ENCODE measurements at places on chromosomes 3 and 15.

- no peak for DNase-seq
Observed at GRCh38 chr3:6580808-6581207, 280.1 kb upstream of the GRM7 start.

DNA sequence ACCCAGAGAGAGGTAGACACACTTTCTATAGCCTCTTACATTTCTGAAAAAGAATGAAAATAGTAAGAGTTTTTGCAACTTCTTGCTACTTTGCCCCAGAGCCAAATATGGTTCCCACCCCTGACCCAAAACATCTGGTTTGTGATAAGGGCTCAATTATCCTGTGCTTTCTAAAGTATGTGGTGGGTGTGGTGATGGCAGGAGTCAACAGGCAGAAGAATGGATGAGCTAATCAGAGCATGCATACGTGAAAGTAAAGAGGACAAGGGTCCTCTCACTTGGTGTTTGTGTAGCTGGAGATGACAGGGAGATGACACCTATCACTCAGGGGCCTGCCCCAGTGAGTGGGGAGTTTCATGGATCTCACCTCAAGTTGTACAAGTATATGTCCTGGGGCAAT lies 19.1 kb downstream of the KBTBD8 start:
- DNase-seq: no peak

DNA sequence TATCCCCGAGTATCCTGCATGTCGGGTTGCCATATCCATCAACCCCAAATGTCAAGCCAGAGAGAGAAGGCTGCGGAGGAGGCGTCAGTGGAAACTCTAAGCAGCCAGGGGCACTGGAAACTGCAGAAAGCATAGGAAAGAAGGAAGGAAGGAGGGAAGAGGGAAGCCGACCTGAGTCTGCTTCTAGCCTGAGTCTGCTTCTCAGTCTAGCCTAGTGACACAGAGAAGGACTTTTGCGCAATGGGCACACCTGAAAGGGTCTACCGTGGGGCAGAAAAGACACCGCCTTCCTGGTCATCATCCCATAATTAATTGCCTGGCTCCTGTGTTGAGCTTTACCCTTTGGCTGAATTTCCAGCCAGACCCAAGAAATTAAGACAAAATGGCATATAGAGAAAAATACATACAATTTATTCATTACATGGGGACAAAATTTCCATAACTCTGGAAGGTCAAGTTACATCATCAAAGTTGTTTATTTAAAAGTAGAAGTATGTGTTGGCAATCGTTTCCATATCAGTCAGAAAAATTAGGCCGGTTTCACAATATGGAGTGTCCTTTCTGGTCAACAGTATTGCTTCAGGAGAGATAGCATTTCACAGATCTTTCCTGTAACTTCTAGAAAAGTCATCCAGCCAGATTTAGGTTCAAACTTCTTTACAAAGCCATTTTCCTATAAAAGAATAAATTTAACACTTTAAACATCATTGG lies 10.3 kb downstream of the BCL2A1 start:
- no peak for DNase-seq

- no peak for DNase-seq
Observed at GRCh38 chr15:70636540-70637165, 126.7 kb downstream of the UACA start.

GRCh38 chr3:163490119-163490518 lies 1588.2 kb downstream of the SI start:
- no peak for DNase-seq

DNA sequence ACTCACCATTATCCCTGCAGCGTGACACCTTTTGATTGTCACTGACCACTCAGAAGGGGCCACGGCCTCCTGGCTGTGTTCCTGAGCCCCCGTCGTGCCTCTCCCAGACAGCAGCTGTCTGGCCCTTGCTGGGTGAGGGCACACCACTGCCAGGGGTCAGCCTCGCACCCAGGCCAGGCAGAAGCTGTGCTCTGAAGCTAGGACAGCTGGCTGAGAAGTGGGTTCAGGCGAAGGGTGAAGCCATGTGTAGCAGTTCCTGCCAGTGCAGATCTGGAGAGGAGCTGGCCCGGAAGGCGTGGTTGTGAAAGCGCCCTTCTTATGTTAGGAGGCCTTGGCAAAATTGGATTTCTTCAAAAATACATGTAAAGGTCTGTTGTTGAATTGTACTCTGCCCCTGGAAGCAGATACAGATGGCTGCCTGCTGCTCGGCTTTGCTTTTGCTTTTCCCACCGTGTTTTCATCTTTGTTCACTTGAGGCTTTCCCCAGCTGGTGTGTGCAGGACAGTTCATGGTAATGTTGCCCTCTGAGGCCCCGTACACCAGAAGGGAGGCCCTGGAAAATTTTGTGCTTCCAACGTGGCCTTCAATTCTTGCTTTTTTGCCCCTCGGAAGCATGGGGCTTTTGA lies 49.1 kb downstream of the KLHL25 start:
- no peak for DNase-seq

- DNase-seq: no peak
Observed at GRCh38 chr15:32867313-32867626, 149.5 kb downstream of the GREM1 start.

DNA sequence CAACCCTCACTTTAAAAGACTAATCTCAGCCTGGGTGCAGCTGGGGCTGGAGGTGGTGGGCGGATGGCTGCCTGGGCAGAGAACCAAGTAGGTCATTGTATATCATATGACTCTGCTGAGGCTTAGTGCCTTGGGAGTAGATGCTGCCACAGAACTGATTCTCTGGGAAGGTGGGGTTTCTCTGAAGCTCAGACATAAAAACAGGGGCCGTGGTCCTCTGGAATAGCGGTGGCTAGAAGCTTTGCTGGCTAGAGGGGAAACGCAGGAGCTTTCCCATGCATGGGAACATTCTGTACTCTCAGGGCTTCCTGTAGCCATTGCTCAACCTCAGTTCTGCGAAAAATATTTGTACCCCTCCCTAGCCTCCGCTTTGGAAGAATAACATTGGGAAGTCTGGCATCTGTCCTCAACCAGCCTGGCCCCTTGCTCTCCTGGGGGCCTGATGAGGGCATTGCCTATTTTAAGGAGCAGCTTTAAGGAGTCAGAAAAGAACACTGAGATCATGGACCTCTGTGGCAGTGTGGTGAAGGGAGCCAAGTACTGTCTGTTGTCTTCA lies 14.7 kb downstream of the TIMP4 start:
- no peak for DNase-seq

- no peak for DNase-seq
Observed at GRCh38 chr15:86857701-86858100, 778.0 kb downstream of the AGBL1 start.

- DNase-seq: no peak
Observed at GRCh38 chr3:146507331-146508120, 36.9 kb downstream of the PLSCR1 start.

DNA sequence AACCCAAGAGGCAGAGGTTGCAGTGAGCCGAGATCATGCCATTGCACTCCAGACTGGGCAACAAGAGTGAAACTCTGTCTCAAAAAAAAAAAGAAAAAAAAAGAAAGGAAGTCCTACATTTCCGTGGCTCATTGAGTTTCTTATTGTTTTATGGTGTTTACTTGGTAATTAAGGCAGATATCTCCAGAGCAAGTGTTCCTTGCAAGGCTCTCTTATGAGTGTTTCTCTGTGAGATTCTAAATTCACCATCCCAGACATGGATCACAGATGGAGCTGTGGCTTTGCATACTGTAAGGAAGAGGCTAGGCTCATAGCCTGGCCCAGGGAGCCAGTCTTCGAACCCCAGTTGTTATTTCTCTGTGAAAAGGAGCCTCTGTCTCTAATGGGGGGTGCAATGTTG lies 53.0 kb downstream of the IQGAP1 start:
- no peak for DNase-seq

DNA sequence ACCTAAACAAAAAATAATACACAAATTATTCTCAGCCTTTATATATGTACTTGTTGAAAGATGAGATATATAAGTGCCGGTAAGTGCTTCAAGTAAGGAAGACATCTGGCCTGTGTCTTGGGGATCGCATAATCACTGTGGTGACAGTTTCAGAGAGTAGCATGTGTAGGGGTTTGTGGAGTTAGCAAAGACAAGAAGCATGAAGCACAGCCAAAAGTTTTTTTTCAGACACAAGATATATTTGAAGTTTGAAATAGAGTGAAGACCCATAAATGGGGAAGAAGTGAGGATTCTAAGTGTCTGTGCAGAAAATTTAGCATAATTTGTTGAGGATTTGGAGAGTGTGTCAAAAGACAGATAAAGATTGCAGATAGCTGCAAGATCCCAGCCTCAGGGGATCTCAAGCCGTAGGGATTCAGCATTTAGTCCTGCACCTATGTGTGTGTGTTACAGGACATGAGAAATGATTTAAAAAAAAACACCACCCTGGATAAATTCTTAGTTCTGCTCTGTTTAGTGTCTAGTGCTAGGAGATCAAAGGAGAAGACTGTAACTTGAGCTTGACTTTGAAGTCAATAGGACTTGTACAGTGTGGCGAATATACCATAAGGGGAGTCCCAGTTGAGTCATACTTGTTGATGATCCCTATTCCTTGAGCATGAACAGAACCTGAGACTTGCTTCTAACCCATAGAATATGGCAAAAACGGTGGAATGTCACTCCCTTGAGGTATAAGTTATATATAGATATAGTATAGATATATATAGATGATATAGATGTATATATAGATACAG lies 123.9 kb upstream of the GRM7 start:
- no peak for DNase-seq

DNA sequence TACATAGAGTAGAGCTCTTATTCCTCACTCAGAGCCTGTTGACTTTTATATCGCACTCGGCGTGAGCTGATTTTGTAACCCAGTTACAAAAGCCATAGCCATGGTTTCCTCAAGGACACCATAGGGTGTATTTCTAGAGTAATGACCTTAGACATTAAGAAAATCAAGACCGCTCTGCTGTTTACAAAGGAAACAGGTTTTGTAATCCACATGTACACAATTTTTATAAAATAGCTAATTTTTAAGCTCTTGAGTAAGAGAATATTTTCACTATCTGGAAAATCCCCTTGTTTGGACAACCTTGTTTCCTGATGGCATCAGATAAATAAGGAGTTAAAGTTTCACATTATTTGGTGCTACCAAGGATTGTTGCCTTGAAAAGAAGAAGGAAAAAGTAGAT lies 104.7 kb downstream of the PGPEP1L start:
- no peak for DNase-seq

DNA sequence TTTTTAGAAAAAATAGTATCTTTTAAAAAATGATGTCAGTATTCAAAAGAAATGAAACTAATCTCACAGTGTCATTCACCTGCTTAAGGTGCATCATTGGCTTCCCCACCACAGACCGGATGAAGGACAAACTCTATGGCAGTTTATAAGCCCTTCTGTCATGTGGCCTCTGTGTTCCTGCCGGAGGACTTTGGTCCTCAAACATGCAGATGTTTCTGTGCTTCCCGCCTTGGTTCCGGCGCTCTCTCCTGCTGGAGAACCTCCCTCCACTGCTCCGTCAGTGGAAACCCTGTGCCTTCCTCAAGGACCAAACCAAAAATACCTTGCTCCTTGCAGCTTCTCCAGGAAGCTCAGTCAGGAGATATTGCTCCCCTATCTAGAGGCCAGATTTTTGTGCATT lies 326.3 kb downstream of the UACA start:
- DNase-seq: no peak

DNA sequence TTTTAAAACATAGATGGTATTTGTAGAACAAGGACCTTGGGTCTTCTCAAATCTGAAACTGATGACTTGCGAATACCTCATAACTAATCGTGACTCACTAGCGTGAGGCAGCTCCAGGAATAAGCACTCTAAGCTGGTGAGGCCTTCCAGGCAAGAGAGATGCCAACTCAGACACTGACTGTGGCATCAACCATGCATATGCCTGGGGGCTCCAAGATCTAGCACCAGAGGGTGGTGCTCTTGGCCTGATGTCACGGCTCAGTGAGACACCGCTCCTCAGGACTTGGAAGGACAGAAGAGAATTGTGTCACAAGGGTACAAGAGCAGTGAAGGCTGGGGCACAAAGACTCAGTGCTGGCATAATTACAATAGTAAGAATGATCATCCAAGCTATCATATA lies 125.0 kb upstream of the TRIM42 start:
- DNase-seq: no peak

GRCh38 chr3:168863561-168863960 lies 767.8 kb upstream of the GOLIM4 start:
- DNase-seq: no peak

DNA sequence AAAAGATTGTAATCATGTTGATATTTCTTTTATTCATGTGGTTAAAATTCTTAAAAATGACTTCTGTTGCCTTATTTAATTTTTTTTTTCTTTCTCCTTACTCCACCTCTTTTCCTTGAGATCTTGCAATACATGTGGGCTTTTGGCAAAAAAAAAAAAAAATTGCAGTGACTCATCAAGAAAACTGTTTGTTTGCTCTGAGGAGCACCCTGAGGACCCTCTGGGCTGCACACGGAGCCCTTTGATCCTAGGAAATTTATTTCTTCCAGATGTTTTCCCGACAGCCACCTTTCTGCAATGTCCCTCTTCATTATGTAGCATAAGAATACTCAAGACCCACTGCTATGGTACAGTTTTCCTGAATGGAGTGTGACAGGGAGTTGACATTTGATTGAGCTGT lies 371.7 kb downstream of the ZBTB20 start:
- DNase-seq: no peak

- DNase-seq: no peak
Observed at GRCh38 chr15:80551348-80551747, 143.8 kb upstream of the ABHD17C start.

DNA sequence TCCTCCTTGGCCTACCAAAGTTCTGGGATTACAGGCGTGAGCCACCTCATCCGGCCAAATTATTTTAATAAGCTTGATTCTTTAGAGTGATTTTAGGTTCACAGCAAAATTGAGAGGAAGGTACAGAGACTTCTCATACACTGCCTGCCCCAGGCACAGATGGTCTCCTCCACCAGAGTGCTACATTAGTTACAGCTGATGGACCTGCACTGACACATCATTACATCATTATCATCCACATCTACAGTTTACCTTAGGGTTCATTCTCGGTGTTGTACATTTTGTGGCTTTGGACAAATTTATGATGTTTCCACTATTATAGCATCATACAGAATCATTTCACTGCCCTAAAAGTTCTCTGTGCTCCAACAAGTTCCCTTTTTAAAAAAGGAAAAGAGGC lies 4.4 kb upstream of the VPS8 start:
- DNase-seq: no peak

DNA sequence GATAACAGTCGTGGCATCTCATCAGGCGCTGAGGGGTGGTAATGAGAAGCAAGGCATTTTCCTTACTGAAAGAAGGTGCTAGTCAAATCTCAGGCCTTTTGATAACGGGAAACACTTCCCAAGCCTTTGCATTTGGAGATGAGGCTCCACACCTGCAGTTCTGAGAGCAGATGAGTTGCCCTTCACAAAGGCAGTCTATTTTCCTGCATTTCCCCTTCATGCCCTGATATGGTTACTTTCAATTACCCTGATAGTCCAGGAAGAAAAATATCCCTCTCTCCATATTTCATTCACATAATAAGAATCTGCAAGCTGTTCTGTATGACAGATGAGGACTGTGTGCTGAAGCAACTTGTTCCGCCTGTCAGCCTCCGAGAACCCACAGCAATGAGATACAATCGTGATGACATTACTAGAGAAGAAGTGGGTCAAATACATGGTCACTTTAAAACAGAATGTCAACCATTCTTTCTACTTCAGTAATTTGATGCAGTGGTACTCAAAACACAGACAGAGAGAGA lies 25.0 kb downstream of the FHIT start:
- DNase-seq: no peak

All from stimulated activated CD8-positive, alpha-beta memory T cell treated with anti-CD3 and anti-CD28 coated beads, Interleukin-4, amount 100 ng/mL, for 1 hour (primary cell).